ENCODE measurements at places on chromosomes 2 and 18. TPM values are rescaled to one million over a fixed set of nuclear protein-coding genes. Genes with fewer than 3 reads are reported as not detected.

DNA sequence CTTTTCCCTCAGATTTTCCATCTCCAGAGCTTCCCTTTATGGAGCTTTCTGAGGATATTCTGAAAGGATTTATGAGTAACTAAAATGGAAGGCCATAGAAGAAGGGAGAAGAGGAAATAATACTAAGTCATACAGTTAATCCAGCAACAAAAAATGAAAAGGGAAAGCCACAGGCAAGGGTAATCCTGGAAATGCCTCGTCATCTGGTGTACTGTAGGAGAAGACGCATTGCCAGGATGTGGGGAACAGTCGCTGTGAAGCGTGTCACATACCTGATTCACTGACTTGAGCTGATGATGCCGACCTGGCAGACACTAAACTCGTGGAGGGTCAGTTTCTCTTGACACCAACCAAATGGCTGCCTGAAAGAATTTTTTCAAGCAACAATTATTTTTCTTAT is 34.7 kb upstream of the ALPP start:
- no peak for DNase-seq

- no peak for DNase-seq
These were observed 32.9 kb downstream of the RMC1 start for GRCh38 chr18:23536204-23536603.

DNA sequence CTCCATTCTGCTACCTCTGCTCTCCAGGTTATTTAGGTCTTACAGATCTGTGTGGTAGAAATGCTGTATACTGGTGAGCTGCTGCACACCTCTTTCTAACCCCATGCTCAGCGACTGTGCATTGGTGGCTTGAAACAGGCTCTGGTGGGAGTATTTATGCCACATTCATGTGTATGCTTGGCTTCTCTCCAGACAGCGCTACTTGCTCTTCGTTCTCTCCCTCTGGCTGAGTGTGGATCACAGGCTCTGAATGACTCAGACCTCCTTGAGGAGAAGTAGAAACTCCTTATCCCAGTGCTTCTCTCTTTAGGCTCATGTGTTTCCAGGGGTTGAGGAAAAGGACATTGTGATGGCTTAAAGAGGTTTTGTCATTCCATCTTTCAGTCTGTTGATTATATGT is 54.9 kb downstream of the FHOD3 start:
- DNase-seq, result no peak

DNA sequence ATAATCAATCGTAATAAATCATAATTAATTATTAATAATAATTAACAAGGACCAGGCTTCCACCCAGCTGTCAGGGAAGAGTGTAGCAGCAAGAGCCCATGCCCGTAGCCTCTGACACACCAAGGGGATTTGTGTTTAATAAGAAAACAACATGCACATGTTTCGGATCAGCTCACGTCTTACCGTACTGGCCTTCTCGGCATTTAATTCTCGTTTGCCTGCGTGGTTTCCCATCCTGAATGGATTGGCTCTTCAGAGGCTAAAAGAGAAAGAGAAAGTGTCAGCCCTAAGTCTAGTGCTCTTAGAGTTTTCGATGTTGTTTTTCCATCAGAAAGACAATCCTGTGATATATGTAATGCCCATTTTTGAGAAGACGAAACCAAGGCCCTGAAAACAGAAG is 27.6 kb downstream of the MBP start:
- no peak for DNase-seq

DNA sequence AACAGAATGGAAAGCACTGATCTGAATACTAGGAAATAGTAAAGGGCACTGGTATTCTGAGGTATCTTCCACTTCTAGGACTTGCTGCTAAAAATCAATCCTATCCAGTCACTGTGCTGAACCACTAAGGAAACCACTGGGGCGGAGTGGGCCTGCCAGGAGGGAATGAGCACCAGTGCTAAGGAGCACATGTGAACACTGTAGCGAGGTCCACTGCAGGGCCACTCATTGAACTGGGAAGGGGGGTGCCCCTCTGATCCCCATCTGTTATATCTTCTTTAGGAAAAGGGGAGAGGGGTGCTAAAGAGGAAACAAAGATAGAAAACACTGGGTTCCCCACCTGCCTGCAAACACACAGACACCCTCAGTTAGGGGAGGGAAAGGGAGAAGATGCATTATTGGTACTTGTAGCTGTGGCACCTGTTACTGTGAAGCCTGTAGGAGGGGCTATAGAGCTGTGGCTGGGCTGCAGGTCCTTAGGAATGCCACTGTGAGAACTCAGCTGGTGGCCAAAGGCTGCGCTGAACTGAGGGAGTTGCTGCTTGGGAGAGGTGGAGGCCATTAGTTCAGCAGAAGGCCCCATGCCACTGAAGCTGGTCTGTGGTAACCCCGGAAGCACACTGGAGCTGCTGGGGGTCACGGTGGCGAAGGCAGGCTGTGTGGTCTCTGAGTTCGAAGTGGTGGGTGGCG is 81.8 kb downstream of the INO80D start:
- no peak for DNase-seq

The CACNB4 gene
- total RNA-seq, result 17.7 TPM

GRCh38 chr2:45406621-45407020 is 204.4 kb downstream of the SRBD1 start:
- no peak for DNase-seq

The RNMT gene
- total RNA-seq, result 36.0 TPM

DNA sequence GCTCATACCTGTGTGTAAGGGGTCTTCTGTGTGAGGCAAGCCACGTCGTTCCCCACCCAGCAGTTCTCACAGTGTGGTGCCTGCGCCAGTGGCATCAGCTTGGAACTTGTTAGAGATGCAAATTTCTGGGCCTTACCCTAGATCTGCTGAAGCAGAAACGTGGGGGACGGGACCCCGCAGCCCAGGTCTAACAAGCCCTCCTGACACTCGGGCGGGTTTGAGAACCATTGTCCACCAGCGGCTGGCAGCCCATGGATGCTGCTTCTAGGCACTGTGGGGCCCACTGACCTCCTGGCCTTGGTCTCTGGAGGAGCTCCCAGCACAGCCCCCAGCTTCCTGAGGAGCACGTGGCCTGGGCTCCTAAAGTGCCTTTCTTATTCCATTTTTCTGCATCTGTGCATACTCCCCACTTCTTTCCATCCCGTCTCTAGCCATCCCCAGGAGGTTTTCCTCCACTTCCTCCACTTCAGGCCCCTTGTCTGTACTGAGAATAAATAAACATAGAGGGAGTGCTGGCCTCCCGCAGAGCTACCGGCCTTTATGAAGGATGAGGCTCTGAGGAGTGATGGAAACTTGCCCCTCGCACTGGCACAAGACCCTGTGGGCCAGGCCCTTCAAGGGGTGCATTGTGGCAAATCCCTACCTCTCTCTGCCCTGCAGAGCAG is 94.3 kb downstream of the GALR1 start:
- no peak for DNase-seq

The FAM124B gene
- 3.5 TPM for total RNA-seq

The ZNF396 gene
- 2.4 TPM for total RNA-seq

The SLC25A12 gene
- total RNA-seq, result 15.5 TPM

- no peak for DNase-seq
These were observed 300.4 kb upstream of the FANCL start for GRCh38 chr2:58541511-58541910.

The NRP2 gene
- total RNA-seq, result 18.4 TPM

DNA sequence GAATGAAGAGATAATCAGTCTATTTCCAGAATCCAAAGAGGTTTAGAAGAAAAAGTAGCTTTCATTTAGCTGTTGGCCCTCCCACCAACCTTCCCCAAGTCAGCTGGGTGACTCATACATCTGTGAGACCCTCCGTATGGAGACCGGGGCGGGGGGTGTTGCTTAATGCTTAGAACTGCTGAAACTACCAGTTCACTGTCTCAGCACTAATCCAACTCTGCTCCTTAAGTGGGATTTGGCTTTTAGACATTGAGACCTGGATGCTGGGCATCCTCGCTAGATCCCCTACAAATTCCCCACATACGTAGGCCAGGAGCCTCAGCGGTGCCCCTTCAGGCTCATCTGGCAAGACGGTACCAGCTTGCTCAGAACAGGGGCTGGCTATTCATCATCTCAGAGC is at the start of gene SAG:
TSS of gene SAG (plus strand) at position 252 of the 400 bp plus-strand sequence. CDS start 1,374 bp downstream, outside the sequence.
- no peak for DNase-seq

The SLC66A2 gene
- total RNA-seq, result 141 TPM

DNA sequence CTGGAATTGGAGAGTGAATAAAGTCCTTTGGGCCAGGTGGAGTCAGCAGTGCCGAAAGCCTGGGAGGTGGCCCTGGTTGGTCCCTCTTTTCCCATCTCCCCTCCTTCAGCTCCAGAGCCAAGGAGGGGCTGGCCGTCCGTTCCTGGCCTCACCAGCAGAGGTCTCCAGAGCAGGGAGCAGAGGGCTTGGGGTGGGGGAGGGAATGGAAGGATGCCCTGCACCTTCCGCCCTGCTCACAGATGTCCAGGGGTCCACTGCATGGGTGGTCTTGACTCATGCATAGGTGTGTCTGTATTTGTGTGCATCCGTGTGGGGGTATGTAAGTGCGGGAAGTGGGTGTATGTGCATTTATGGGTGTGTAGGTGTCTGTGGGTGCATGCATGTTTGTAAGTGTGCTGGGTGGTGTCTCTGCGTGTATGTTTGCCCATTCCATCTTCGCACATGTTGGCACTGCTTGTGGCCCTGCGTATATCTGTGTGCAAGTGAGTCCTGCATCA is 201.8 kb downstream of the ZFP36L2 start:
- no peak for DNase-seq

GRCh38 chr2:80469428-80469827 is 164.9 kb upstream of the LRRTM1 start:
- no peak for DNase-seq

DNA sequence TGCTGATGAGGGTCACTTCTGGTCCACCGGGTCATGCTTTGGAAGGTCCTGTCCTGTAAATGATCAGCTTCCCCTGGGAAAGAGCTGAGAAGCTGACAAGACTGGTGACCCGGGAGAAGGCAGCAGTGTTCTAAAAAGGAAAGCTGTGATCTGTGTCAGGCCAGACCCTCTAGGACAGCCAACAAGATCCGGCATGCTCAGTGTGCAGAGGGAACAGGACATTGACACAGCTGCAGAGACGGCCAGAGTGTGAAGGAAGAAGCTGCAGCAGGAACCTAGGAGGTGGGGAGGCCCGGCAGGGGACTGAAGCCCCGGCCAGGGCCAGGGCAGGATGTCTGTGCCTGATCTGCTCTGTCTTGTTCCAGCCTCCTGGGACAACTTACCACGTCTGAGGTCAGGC is 372.7 kb upstream of the ID2 start:
- no peak for DNase-seq

DNA sequence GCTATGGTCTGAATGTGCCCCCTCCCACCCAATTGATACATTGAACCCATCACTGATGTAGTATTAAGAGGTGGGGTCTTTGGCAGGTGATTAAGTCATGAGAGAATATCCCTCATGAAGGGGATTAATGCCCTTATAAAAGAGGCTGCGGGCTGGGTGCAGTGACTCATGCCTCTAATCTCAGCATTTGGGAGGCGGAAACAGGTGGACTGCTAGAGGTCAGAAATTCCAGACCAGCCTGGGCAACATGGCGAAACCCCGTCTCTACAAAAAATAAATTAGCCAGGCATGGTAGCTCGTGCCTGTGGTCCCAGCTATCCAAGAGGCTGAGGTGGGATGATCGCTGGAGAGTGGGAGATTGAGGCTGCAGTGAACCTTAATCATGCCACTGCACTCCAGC is 14.3 kb downstream of the POLR2D start:
- DNase-seq, result no peak

DNA sequence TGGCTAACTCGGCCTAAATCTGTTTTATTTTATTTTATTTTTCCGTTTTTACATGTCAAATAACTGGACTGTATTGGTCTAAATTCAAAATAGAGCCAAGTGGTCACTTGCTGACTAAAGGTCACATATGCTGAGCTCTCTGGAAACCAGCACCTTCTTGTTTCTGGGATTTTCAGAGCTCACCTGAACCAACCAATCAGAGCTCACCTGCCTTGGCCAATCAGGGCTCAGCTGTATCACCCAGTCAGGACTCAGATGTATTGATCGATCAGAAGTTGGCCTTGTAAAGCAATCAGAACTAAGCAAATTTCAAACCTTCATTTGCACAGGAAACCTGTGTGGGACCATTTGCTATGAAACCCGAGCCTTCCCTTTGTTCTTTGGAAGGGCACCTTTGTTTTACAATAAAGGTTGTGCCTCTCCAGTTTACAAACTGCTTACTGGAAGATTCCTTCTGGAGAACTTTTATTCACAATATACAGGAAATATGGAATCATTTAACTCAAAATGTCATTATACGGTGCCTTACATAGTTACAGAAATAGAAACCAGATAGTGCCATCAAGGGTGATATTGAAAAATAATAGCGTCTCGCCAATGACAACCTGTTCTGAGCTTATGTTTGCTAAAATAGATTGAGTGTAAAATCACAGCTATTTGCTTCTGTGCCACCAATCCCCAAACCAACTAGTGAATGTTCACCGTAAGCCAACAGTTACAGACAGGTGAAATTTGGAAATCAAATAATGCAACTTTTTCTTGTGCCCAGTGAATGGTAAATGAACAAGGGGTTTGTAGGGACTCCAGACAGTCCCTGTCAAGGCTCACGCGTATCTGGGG is 17.3 kb upstream of the PSD4 start:
- no peak for DNase-seq

DNA sequence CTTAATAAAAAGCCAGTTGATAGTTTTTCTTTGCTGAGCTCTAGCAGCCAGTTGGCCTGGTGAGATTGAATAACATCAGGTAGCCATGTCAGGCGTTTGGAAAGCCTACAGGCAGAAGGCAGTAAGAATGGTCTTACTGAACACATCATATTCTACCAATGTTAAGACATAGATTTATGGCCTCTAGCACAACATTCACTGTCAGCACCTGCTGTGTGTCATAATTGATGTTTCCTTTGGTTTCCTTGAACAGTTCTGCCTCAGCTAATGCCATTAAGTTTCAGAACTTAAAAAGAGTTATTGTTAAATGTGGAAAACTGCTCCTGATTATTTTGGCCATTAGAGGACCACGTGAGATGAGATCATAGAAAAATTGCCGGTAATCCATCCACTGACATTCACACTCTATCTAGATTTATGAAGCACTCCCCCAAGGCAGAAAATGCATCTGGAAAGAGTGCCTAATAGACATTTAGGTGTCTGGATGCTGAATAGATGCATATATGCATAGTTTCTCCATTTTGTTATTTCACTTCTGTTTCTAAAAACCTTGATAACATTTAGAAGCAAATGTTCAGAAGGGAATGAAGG is 434.7 kb downstream of the PTPRM start:
- DNase-seq, result no peak

DNA sequence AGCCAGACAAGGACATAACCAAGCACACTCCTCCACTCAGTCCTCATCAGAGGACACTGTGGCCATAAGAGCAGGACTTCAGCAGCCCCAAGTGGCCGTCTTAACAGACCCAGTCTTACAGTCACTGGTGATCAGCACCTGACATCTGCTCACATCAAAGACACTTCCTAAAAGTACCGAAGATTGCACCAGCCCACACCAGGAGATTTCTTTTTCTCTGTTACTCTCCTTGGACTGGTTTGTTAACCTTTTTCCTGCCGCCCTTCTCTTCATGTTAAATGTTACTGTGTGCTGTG is 44.1 kb downstream of the MRPS5 start:
- DNase-seq, result no peak

DNA sequence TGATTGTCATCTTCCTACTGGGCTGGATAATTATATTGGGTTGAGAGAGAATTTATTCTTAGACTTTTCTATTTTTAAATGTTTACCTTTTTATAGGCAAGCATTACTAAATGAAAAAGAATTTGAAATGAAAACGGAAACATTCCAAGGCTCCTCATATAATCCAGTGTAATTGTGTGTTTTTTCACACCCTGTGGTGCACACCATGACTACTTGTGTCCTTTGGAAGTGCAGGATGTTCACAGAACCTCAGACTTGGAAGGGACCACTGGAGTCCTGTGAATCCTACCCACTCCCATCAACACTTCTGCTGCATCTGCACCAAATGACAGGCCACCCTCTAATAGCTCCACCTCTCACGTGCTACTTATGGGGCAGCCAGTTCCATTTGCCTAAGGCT is 48.0 kb downstream of the NAT8 start:
- DNase-seq, result no peak
